ENCODE measurements at places on chromosomes 4 and X.

DNA sequence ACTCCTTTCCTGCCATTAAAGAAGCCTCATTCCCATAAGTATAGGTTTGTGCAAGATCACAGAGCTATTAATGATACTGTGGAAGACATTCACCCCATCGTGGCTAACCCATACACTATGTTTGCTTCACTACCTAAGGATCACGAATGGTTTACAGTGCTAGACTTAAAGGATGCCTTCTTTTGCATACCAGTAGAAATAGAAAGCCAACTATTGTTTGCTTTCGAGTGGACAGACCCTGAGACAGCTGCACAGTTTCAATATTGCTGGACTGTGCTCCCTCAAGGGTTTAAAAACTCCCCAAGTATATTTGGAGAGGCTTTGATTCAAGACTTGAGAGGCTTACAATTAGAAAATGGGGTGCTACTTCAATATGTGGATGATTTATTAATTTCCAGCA is 16.0 kb upstream of the PAPSS1 start:
- no peak for DNase-seq

DNA sequence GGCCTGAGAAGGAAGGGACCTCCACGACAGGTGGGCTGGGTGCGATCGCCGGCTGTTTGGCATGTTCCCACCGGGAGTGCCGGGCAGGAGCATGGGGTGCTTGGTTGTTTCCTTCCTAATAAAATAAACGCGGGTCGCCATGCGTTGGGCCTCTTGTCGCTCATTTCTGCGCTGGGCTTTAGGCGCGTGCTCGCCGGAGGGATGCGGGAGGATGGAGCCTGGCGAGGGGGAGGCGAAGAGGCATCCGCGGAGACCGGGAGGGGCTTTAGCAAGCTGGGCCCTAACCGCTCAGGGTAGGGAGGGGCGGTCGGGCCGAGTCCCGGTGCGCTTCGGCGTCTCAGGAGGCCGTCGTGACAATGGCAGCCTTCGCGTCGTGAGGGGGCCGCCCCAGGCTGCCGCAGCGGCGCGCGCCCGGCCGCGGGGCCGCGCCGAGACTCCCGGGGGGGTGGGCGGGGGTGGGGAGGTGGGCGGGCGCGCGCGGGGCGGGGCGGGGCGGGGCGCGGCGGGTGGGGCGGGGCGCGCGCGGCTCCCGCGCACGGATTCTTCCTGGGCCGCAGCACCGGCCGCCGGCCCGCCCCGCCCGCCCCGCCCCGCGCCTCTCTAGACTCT is 476 bp upstream of the GDI1 start:
- peak; percentile 30 for DNase-seq

DNA sequence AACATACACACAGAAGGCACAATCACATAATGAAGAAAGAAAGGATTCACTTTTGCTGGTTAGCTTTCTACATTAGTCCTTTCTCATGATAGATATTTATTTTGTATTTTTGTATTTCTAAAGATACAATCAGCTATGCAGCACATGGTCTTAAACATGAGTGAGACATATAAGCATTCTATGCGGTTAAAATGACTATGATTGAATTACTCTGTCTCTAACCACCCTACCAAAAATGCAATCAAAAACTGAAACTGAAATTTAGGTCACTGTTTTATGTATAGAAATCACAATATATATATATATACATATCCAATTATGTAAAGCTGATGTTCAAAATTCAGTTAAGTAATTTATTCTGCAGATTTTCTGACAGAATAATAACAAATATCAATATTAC is 21.9 kb downstream of the CXXC4 start:
- no peak for DNase-seq

GRCh38 chr4:4541040-4541631 is 712 bp downstream of the STX18 start:
- DNase-seq: no peak

GRCh38 chrX:39563178-39563577 is 534.6 kb downstream of the BCOR start:
- no peak for DNase-seq

GRCh38 chr4:185429660-185430059 is 3.9 kb upstream of the UFSP2 start:
- DNase-seq: no peak

DNA sequence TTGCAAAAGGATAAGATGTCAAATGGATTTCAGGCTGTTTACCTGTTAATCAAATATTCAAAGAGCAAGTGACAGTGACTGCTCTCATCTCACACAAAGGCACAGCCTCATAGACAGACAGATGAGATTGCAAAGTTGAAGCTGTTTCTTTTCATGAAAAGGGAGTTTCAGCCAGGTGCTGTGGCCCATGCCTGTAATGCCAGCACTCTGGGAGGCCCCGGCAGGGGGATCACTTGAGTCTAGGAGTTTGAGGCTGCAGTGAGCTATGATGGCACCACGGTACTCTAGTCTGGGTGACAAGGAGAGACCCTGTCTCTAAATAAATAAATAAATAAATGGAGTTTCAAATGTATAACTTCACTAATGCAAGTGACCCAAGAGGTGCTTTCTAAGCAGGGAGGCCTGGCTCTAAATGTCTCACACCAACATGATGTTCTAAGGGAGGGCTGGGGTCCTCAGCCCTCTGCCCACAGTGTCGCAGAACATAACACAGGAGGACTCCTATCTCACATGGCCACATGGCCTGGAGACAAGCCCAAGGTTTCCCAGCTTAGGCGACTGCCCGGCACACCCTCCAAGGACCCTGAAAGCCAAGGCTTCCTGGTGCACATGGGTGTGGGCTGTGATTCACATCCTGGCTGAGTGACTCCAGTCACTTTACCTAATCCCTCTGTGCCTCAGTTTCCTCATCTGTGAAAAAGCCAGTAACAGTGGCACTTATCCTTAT is 26.8 kb downstream of the PPP2R2C start:
- no peak for DNase-seq

DNA sequence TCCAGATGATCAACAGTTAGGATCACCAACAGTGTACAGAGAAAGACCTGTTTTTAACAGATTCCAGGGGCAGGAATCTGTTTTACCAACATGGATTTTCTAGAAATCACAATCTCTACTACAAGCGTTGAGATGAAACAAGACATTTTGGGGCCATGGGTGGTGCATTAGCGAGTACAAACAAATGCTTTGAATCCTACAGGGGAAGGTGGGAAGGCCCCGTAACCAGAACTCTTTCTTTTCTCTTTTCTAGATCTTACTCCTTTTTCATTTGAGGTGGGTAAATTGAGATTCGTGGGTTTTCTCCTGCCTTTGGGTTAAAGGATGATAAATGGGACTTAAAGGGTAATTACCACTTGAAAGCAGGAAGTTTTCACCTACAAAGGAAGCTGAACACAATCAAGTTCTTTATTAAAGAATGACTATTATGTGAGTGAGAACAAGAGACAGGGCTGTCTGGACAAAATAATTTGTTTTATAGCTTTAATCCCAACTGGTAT is 189.9 kb upstream of the ANXA3 start:
- no peak for DNase-seq

- no peak for DNase-seq
Observed at GRCh38 chrX:13144927-13145655, 100.7 kb upstream of the FAM9C start.

GRCh38 chr4:107380836-107381438 is 339.1 kb downstream of the PAPSS1 start:
- no peak for DNase-seq

GRCh38 chr4:85210353-85210752 is 243.9 kb upstream of the WDFY3 start:
- DNase-seq: no peak

Measured in stimulated activated CD4-positive, alpha-beta T cell treated with anti-CD3 and anti-CD28 coated beads, TNF-alpha, amount 100 ng/mL, for 4 hours (primary cell).